ENCODE measurements at places on chromosomes 1 and 21.
A peak's percentile ranks its signal among the peaks of the same experiment; 100 is the strongest.

DNA sequence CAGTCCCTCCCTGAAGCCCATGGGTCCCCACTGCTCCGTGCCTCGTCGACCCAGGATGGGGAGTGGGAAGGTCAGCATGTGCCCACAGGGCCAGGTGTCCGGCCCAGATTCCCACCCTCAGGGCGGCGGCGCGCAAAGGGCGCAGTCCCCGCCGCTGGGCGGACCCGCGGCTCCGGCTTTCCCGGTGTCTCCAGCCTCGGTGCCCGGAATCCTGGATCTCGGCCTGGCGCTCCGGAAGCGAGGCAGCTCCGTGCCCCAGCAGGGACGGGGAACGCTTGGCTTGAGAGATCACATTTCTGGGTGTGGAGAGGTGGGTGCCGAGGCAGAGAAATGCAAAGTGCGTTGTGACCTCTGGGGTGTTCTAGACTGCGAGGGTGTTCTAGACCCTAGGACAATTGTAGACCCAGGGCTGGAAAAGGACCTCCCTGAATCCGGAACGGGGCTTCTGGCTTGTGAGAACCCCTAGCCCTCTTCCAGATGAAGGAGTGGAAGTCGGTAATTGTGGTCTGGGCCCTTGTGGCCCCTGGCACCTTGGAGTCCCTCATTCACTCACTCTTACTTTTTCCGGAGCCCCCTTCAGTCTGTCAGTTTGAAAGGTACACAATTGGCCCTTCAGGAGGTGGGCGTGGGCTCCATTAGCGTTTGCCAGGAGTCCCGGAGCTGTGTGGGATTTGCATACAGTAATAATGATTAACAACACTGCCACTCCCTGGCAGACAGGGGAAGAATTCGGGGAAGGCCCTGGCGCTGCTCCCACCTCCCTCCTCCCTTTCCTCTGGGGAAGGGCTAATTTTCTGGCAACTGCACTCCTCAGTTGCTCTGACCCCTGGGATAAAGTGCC, 1.6 kb upstream of the KCND3 start:
- peak; percentile 17 for DNase-seq

- no peak for DNase-seq
Observed at GRCh38 chr1:119327450-119328155, 41.0 kb upstream of the HAO2 start.

DNA sequence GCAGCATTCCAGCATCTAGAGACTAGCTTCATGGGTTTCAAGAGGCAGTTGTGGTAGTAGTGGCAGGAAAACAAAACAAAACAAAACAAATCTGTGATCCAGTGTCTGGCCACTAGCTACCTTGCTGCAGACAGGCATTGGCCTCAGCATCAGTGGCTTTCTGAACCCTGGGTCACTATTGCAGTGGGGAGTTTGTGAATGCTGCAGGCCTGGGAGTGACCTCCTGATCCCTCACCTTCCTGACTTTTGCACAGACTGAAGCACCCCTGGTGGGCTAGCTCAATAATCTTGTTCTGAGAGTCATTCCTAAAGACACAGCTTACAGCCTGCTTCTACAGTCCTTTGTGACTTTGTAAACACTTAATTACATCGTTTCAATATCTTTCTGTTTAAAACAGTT, 24.9 kb upstream of the APCS start:
- no peak for DNase-seq

DNA sequence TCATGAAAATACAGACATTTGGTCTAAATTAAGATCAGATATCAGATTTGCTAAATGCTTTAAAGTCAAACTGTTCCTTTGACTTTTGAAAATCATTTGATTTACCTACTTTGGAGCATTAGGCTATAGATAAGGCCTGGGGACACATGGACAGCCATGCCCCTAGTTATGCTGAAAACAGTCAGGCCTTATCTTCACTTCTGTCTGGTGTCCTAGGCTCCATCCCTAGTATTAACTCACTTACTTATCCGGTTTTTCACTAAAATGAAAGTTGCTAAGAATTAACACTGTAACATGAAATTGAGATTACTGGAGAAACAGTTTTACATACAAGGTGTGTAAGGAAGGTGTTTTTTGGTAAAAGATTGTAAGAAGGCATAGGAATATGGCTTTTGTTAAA, 4.5 kb upstream of the CATSPERE start:
- DNase-seq = no peak

Data from HFFc6 (cell line).